ENCODE measurements at places on chromosomes 12 and 14. TPM values are rescaled to one million over a fixed set of nuclear protein-coding genes. Genes with fewer than 3 reads are reported as not detected.

DNA sequence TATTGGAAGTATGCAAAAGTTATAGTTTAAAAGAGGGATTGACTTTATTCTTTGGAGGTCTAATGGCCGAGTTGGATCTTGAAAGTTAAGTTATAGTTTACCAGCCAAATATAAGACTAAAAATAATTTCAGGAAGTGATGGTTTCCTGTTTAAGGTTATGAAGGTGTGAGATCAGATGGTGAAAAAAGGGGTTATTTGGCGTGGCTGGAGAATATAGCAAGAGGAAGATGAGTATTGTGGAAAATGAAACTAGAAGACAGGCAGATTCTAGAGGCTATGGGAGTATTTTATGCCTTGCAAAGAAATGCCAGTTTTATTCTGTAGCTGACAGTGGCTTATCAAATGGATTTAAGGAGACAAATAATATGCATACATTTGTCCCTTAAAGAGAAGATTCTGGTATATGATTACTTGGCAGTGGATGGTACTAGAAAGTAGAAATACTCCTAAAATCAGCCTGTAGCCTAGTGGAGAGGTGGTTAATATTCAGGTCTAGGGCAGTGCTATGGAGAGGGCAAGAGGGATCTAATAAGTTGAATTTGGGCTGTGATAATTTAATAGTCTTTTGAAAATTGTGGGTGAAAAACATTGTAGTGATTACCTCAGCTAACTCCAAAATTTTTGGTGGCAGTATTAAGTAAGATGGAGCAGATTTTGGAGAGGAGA lies 1091.8 kb upstream of the ATXN7L3B start:
- no peak for DNase-seq

- no peak for DNase-seq
Observed at GRCh38 chr12:84329938-84330337, 582.7 kb downstream of the SLC6A15 start.

DNA sequence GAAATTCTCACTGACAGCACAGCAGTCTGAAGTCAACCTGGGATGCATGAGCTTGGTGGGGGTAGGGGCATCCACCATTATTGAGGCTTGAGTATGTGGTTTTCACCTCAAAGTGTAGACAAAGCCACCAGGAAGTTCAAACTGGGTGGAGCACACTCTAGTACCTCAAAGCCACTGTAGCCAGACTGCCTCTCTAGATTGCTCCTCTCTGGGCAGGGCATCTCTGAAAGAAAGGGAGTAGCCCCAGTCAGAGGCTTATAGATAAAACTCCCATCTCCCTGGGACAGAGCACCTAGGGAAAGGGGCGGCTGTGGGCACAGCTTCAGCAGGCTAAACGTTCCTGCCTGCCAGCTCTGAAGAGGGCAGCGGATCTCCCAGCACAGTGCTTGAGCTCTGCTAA lies 143.0 kb downstream of the KITLG start:
- no peak for DNase-seq

GRCh38 chr14:75646762-75647161 lies 13.9 kb downstream of the ERG28 start:
- DNase-seq, result no peak

- DNase-seq, result no peak
Observed at GRCh38 chr12:29655861-29656260, 127.9 kb downstream of the TMTC1 start.

DNA sequence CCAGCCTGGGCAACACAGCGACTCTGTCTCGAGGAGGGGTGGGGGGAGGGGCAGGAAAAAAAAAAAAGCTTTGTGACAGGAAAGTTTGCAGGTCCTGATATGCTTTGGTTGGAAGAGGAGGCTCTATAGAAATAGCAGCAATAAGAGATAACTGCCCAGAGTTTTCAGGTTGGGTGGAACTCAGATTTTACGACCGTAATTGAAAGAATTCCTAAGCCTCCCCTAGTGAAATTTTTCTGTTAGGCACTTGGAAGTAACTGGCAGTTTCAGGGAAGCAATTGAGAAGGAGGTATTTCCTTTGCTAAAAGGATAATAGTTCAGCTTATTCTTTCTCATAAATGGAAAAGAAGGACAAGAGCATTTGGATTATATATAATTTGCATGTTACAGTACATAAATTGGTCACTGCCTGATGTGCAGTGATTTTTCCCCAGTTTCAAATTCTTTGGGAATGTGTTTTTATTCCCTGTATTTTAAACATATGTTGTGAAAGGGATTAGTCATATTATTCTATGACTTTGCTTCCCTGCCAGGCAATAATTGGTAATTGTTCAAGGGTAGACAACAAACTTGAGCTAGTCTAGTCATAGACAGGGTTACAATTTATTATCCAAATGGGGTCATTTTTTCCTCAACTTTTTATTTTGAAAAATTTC lies 452.8 kb downstream of the AEBP2 start:
- no peak for DNase-seq

DNA sequence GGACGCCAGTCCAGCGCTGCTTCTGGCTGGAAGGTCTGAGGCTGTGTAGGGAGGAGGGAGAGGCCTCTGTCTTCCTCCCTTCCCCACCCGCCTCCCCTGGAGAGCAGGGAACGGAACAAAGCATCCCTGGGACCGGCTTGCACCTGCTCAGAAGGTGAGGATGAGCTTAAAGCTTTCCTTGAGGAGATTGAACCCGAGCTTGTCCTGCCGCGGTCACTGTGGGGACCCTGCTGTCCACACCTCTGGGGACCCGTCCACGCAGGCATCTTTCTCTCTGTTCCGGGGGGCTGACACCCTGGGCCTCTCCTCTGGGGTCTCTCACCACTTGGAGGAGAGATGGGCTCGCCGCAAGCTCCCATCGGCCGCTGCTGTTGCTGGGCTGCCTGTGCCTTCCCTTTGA lies 33.2 kb upstream of the SFSWAP start:
- DNase-seq, result no peak

DNA sequence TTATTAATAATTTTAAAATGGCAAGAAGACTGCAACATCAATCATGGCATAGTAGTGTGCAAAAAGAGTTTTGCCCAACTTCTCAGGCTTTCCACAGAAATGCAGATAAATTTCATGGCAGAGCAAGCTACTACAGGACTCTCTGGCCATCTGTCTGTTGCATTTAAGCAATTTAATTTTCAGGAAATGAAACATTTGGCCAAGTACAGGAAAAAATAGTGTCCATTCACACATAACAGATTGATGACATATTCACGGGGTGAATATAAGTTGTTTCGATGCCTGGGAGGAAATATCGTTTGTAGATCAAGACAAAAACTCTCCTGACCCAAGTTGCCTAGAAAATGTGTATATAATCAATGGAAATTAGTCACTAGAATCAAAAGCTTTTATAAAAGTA lies 324.0 kb downstream of the PRKD1 start:
- DNase-seq, result no peak

- no peak for DNase-seq
Observed at GRCh38 chr12:79083181-79083580, 218.6 kb downstream of the SYT1 start.

- DNase-seq, result no peak
Observed at GRCh38 chr12:26689281-26689841, 143.6 kb downstream of the ITPR2 start.

GRCh38 chr14:25841226-25841625 lies 756.6 kb downstream of the NOVA1 start:
- no peak for DNase-seq

- DNase-seq, result no peak
Observed at GRCh38 chr14:82403987-82404386, 870.3 kb upstream of the SEL1L start.

- no peak for DNase-seq
Observed at GRCh38 chr12:30108666-30109065, 324.9 kb upstream of the TMTC1 start.

DNA sequence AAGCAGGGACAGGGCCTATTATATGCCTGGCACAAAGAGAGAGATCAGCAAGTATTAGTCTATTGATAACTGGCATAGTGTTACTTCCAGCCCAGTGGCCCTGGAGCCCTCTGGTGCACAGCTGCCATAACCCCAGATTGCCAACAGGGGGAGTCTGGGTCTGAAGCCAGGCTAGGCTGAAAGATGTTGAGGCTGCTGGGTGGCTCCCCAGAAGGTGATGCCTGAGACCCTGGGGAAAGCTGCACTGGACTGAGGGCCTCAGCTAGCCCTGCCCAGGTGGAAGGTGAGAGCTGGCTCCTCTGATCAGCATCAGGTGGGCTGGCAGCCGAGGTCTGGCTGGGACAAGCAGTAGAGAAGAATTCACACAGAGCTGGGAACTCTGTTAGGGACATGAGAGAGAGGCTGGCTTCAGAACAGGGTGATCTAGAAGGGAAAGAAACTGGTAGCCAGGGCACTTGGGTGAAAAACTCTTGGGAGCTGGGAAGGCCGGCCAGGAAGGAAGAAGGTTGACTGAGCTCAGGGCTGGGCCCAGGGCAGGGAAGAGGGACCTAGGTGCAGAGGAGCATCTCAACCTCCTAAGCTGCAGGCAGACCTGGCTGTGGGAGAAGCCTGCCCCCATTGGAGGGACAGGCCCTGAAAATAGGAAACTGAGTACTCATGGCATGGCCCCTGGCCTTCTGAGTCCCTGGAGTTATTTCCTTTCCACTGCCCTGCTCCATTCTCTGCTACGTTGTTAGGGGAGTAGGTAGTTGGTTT lies 3.9 kb downstream of the GZMH start:
- DNase-seq, result no peak

DNA sequence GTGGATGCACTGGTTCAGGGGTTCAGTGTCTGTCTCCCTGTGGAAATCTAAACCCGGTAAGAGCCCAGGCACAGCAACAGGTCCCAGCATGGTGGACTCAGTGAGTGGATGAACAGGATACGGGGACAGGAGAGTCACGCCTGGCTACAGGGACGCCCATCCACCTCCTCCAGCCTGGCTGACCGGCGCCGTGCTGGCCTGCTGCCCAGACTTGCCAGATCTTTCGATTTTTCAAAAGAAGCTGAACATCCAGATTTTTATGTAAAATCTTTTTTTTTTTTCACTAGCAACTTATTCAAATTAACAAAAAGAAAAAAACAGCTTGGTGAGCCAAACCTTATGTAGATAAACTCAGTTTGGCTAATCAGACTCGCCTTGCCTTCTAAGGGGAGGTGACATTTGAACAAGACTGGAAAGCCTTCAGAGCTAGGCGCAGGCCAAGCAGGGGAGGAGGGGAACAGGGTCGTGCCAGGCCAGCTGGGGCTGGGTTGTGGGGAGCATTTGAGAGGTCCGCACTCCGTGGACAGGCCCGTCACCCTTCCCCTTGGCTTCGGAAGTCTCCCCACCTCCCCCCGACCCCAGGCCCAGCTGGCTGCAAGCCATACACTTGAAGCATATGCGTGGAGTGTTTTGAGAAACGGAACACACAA lies 87.8 kb upstream of the NCOR2 start:
- no peak for DNase-seq

DAO gene
- total RNA-seq, result not detected

APOLD1 gene
- total RNA-seq, result 6.6 TPM

USP44 gene
- 5.9 TPM for total RNA-seq

CSRP2 gene
- total RNA-seq, result 63.6 TPM

SOX5 gene
- 3.8 TPM for total RNA-seq

TTC7B gene
- 14.6 TPM for total RNA-seq

SSTR1 gene
- total RNA-seq, result not detected
